Ammon's horn (tissue), 1 donor: ENCODE measurements at places on chromosomes 6 and 20.

DNA sequence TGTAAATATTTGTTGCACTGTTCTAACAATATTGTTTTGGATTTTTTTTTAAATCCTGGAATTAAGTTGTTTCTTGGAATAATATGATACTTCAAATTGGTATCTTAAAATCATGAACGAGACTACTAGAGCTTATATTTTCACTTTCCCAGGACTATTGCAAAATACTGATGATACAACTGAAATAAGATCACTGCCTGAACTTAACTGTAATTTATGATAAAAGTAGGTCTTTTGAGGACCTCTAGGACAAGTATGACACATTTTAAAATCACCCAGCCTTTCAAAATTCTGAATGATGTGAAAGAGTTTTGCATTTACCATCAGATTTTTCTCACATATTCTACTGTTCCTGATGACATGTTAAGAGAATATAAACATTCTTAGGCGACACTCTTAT lies 8.6 kb upstream of the UBE2J1 start:
- no peak for DNase-seq

DNA sequence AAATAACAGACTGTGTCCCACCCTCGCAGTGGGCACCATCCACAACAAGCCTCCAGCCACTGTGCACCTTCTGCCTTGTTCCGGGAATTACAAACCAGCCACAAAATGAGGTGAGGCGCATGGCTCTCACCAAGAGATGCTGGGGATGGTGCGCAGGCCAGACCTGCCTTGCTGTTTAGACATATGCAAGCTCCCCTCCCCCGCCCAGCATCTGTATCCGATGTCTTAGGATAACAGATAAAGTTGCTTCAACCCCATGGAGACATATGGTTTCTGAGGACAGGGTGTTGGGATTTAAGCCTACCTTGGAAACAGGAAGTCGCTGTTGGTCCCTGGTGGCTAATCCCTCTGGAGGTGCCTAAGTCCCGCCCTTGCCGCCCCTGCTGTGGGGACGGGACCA lies 50.4 kb upstream of the MPC1 start:
- DNase-seq: no peak

DNA sequence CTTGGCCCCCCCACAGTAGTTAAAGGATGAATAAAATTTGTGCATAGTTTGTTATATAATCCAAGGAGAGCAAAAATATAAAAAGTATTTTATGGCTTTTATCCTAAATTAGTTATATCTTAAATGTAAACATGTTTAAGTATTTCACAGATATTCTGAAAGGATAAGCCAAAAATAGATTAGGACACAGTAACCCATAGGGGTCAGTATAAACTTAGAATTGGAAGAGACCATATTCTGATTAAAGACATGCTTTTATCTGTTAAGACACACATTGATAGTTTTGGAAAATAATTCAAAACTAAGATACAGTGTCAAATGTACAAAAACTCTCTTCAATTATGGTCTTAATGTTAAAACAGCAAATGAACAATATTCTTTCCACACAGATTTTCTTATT lies 4.5 kb upstream of the SERINC1 start:
- DNase-seq: no peak

GRCh38 chr6:141914646-141915045 lies 218.1 kb upstream of the GJE1 start:
- DNase-seq: no peak

DNA sequence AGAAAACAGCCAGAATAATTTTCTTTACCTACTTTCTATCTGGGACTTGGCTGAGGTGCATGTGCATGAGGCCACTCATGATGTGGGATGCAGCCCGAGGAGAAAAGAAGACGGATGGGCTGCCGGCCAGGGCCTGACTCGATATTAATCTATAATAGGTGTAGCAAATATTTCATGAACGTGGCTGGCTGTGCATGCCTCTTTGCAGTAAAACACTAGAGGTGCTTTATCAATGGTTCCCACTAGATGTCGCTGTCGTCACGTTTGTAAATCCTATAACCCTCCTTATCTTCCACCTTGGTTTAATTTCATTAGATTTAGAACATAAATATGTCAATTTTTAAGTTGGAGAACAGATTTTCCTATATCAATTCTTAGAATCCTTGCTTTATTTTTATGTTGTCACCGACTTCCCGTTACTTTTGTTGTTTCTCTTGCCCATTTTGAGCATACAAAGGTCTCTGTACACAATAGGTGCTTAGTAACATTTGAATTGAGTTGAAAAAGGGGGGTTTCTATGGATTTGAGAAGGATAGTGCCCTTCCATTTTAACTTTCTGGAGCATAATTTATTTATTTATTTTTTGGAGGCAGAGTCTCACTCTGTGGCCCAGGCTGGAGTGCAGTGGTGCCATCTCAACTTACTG lies 19.6 kb upstream of the FERMT1 start:
- DNase-seq: peak; percentile 85

- DNase-seq: no peak
These were observed 71.5 kb downstream of the PKHD1 start for GRCh38 chr6:52015953-52016352.

- peak; percentile 51 for DNase-seq
These were observed 4.8 kb upstream of the ADGB start for GRCh38 chr6:146593986-146594385.

DNA sequence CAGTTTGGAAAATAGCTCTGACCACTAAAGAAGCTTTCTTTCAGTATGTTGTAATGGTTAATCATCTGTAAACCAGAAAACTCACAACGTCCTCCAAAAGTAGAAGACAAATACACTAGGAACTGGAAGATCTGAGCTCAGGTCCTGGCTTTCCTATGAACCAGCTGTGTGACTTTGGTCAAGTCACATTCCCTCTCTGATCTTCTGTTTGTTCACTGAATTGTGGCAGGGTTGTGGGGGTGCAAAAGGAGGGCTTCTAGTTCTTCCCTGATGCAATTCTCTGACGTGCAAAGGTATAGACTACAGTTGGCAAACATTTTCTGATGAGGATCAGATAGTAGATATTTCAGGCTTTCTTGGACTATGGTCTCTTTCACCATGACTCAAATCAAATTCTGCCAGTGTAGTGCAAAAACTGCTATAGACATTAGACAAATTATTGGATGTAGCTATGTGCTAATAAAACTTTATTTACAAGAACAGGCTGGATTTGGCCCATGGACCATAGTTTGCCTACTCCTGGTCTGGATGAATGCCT lies 44.9 kb downstream of the ATXN1 start:
- no peak for DNase-seq

- no peak for DNase-seq
These were observed 15.2 kb downstream of the COL19A1 start for GRCh38 chr6:69881322-69882151.

GRCh38 chr20:52922436-52922835 lies 49.7 kb upstream of the TSHZ2 start:
- DNase-seq: peak; percentile 4

- no peak for DNase-seq
These were observed 111.9 kb downstream of the CEBPB start for GRCh38 chr20:50302341-50303057.

GRCh38 chr20:32516583-32517517 lies 68.3 kb downstream of the NOL4L start:
- DNase-seq: no peak

GRCh38 chr6:143232849-143233248 lies 172.2 kb downstream of the AIG1 start:
- no peak for DNase-seq

GRCh38 chr6:117264369-117264691 lies 1.0 kb upstream of the VGLL2 start:
- DNase-seq: no peak

- DNase-seq: no peak
These were observed 1.8 kb upstream of the JPH2 start for GRCh38 chr20:44188752-44189151.

GRCh38 chr20:19885939-19886660 lies 128.0 kb downstream of the RIN2 start:
- peak; percentile 70 for DNase-seq

DNA sequence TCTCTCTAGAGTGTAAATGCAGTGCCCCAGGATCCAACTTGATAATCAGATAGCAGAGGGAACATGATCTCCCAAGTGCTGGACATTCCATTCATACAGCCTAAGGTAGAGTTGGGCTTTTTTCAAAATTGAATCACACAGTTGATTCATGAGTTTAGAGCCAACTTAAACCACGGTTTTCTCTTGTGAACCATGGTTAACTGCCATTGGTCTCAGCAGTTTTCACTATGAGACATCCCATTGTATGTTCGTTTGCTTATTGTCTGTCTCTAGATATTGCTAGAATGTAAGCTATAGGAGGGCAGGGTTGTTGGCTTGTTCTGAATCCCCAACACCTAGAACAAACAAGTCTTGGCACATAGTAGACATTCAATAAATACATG lies 37.2 kb upstream of the TAF8 start:
- no peak for DNase-seq

DNA sequence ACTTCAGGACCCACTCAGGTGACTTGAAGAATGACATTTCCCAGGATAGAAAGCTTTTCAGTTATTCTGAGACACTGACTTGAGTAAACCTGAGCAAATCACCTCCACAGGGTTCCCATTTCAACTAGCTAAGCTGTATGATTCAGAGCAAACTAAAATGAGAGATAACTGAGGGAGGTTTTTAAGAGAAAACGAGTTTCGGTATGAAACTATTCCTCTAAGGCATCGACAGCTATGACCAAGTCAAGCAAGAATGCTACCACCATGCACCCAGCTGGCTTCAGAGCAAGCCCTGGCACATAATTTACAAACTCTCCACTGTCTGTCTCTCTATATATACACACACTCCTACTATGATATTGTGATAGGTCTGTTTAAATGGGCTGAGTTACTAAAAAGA lies 75.4 kb downstream of the PERP start:
- no peak for DNase-seq

DNA sequence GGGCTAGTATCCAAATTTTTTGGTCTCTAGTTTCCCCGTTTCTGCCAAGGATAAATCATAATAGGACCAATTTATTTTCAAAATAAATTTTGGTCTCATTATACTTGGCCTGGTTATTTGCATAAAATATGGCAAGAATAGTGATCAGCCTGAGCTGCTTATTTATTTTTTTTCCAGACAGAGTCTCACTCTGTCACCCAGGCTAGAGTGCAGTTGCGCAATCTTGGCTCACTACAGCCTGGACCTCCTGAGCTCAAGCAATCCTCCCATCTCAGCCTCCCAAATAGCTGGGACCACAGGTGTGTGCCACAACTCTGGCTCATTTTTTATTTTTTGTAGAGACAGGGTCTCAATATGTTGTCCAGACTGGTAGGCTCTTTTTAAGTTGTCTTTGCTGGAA lies 329.5 kb downstream of the PACRG start:
- DNase-seq: no peak

DNA sequence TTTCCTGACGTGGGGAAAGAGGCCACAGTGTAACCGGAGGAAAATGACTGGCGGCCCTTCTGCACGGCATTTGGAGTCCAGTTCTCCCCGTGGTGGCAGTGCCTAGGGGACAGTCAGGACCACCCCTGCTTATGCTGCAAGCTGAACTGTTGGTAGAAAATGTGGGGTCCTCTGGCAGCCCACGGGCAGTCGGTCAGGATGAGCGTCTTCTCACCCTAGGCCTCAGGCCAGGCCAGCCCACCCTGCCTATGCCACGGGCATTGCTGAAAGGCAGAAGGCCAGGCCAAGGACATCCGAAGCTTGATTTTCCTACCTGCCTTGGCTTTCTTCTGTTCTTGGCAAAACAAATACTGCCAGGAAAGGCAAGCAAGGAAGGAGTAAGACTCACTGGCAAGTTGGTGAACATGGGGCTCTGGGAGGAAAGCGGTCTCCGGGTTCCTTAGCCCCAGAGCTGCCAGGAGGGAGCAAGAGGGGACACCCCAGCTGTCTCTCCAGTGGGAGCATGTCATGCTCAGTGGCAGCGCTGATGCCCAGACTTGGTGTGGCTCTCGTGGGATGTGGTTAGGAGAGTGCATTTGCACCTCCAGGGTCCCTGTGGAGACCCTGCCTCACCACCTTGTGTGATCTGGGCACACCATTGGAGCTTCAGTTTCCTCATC lies 311.6 kb downstream of the QKI start:
- DNase-seq: no peak

DNA sequence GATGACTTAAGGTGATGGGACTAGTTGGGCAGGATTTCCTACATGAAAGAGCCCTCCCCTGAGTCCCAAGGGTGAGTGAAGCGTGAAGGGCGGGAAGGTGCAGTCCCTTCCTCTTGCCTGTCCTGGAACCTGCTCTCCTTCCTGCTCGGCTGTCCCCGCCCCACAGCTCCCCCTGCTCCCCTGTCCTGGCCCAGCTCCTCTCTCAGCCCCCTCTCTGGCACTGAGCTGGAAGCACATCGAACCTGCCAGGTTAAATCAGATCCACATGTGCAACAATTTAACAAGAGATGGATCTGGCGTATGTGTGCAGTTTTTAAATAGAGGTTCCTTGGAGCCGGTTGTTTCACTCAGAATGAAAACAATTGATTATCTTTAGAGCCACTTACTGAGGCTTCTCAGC lies 95.0 kb downstream of the LRFN2 start:
- DNase-seq: no peak

DNA sequence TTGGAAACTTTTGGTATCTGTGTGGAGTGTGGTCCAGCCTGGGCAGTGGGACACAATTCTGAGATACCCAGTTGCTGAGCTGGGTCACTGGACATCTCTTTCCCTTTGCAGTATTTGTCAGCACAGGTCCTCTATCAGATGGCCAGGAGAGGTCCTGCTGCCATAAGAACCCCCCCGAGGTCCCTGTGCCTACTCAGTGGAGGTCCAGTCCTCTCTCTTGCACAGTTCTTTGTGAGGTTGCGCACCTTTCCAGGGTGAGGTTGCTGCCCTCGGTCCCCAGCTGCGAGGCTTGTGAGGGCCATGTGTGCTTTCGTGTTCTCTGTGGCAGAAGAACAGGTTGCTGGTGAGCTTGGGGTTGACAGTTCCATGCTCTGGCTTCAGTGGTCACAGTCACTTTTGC lies 320.6 kb downstream of the QKI start:
- no peak for DNase-seq

DNA sequence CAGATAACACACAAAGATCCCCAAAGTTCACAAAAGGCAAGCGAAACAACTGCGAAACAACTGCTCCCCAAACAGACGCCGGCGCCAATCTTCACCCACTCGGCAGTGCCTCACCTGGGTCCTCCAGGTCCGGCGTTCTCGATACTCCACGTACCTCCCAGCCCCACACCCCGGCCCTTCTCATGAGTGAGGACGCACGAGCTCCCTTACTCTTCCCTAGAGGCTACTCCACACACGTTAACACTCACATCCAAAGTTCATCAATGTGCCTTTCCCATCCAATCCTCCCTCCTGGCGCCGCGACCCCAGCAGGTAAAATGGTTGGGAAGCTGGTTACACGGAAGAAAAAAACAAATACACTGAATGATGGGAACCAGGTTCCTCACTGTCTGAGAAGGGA lies 77.0 kb downstream of the TAF4 start:
- no peak for DNase-seq
